ENCODE measurements at places on chromosomes 2 and 18.

GRCh38 chr2:120365236-120365793 lies 19.4 kb downstream of the INHBB start:
- no peak for DNase-seq

GRCh38 chr2:178208817-178209216 lies 14.5 kb downstream of the OSBPL6 start:
- no peak for DNase-seq

- no peak for DNase-seq
Measured at GRCh38 chr18:42689310-42689709, 426.2 kb downstream of the RIT2 start.

GRCh38 chr2:238203094-238203972 lies at the start of gene ILKAP:
Gene ILKAP, minus strand, starts transcription at chr2:238203695. Its CDS starts 142 bp downstream, at chr2:238203553.
- peak; percentile 88 for DNase-seq

GRCh38 chr2:149344105-149344504 lies 13.7 kb downstream of the LYPD6 start:
- DNase-seq, result no peak

DNA sequence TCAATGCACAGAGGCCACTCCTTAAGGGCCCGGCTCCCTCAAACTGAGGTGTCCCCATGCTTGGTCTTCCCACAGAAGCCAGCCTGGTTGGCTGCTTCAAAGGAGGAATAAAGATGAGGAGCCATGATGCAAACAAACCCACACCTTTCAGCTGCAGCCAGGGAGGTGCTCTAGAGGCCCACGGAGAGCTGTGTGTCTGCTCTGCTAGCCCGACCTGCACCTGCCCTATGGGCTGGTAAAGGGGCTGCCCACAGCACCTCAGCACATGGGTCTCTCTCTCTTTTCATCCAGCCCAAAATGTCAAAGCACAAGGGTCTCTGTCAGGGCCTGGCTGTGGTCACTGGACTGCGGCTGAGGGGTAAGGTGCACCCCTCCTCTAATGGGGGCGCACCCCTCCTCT lies 132.1 kb downstream of the MSH2 start:
- no peak for DNase-seq

- DNase-seq, result peak; percentile 34
Measured at GRCh38 chr2:176174824-176175708, 13.4 kb upstream of the HOXD1 start.

GRCh38 chr18:35775887-35776286 lies 194.3 kb downstream of the GALNT1 start:
- DNase-seq, result peak; percentile 3

- DNase-seq, result no peak
Measured at GRCh38 chr2:144414324-144414845, 105.5 kb downstream of the ZEB2 start.

GRCh38 chr2:226643030-226643945 lies 156.3 kb downstream of the IRS1 start:
- DNase-seq, result no peak

DNA sequence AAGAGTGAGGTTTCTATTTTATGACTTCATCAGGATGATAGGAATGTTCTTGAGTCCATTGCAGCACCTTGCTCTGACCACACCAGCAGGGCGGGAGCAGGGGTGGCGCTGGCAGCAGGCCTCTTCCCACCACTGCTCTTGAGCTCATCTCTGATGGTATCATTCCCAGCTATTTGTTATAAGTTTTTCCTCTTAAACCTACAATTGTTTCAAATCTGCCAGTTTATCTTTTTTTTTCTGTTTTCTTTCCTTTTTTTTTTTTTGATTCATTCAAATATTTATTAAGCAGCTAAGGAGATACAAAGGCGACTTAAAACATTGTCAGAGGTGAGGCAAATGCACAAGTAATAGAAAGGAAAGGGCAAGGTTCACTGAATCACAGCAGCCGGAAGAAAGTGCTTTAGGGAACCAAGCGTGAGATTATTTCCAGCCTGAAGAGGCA lies 28.7 kb downstream of the NIFK start:
- no peak for DNase-seq

DNA sequence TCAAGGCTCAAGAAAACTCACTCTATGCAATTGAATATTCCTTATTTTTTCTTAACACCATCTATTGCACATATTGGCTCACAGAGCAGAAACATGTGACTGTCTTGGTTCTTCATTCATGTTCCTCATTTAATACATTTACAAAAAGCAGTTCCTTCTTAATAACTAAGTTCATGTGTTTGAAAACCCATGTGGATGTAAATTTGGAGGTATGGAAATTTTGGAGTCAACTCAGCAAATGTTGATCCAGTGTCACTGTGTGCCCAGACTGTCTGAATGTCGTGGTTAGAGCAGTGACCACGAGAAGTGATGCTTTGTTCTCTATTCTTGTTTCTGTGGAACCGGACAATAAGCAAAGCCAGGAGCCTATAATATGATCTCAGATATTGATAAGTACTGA lies 299.1 kb downstream of the SETBP1 start:
- no peak for DNase-seq

GRCh38 chr2:101577173-101577572 lies 102.3 kb upstream of the RFX8 start:
- no peak for DNase-seq

GRCh38 chr18:44758861-44759631 lies 78.4 kb downstream of the SETBP1 start:
- DNase-seq, result no peak

DNA sequence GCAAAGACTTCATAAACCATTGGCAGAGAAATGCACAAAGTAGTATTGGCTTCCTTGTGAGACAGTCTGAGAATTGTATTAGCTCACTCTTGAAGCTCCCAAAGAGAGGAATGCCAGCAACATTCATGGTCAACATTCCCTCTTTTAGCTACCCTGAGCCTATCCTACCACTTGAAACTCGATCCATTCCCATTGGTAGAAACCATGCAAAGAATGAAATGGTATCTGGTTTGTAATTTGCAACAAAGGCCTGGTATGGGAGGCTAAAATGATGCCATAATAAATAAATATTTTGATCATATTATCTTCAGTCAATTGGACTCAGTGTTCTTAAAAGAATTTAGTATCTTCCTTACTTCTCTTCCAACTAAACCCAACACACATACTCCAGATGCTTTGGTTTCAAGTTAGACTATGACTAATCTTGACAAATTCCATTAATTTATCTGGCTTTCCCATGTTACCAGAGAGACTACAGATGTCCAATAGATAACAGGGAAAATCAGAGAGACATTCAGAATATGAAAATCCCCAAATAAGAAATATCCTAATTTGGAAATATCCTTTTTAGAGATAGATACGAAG lies 102.9 kb downstream of the DHRS9 start:
- DNase-seq, result no peak

GRCh38 chr2:240567872-240568677 lies at the start of gene RNPEPL1:
Gene RNPEPL1, plus strand, starts transcription at chr2:240568484. Its CDS starts 103 bp downstream, at chr2:240568587.
- no peak for DNase-seq

DNA sequence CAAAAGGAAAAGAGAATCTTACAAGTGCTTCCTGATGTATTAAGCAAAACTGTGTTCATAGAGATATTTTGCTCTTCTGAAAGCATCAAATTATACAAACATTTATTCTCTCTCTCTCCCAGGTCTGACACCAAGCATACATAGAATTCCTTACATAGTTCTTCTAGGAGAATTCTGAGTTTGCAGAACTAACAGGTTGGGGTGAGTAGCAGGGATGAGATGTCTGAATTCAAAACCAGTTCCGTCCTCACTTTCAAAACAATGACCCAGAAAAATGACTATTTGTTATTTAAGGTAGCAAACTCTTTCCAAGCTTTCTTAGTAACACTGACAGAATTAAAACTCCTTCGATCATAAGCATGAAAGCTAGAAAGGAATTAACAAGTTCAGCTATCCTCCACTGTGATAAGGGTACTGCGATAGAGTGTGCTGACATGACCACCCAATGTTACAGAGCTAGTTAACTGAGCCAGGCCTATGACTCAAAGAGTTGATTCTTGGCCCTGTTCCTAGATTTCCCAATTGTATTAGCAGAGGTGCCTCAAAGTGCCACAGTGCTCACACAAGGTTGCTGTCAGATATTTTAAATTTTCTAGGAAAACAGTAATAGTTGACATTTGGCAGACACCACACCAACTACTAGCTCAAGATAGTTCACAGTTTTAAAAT lies 85.8 kb upstream of the SETBP1 start:
- peak; percentile 73 for DNase-seq

- DNase-seq, result no peak
Measured at GRCh38 chr2:36466135-36466534, 110.6 kb downstream of the CRIM1 start.

DNA sequence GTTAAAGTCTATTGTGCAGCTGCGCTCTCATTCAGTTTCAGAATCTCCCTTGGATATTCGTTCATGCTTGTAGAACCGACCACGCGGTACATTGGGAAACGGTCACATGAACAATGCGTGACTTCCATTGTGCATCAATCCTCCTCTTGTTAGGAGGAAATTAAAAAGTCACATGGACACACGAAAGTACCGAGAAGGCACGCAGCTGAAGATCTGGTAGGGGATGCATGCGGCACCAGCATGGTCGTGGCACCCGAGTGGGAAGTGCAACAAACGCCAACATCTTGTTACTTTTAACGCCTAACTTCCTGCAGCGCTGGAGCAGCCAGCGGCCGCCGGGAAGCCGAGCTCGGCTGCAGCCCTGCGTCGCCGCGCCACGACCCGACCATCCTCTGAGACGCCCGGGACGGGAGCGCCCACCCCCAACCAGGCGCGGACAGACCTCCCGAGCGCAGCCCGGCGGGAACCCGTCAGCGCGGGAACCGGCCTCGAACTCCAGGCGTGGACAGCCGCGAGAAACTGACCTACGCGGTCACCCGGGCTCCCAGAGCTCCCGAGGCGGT lies 412 bp downstream of the OSBPL1A start:
- peak; percentile 73 for DNase-seq

- DNase-seq, result no peak
Measured at GRCh38 chr2:229669841-229670240, 44.5 kb downstream of the DNER start.

DNA sequence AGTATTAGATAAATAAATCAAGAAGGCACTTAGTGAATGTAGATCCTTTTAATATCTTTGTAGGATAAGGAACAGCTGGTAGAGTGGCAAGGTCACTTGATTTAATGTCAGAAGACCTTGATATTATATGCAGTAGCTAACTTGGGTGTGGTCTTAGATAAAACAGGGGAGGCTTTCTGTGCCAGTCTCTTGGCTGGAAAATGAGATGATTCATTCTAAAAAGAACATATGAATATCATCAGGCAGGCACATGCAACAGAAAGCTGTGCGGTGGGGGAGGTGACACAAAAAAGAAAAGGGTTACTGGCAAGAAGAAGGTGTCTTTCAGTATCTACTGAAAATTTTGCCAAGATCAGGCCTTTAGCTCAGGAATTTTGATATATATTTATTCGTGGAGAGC lies 931.7 kb upstream of the CELF4 start:
- no peak for DNase-seq

GRCh38 chr2:120794716-120795115 lies 59.0 kb downstream of the GLI2 start:
- DNase-seq, result peak; percentile 49

All from muscle of back (tissue), 13 donors.